SJSA1 (cell line): ENCODE measurements at places on chromosomes 1 and 21. TPM values are rescaled to one million over a fixed set of nuclear protein-coding genes. Genes with fewer than 3 reads are reported as not detected.

The DCDC2B gene
- not detected in 2 replicates for total RNA-seq

The TFAP2E gene
- not detected in 2 replicates for total RNA-seq

The OR2L13 gene
- total RNA-seq: not detected in 2 replicates

- no peak for DNase-seq
- H3K4me3 ChIP-seq: no peak overlapping the region
- no peak overlapping the region for H3K27ac ChIP-seq
- H3K36me3 ChIP-seq: no peaks in the 10 kb centered on the region
- no peaks in the 10 kb centered on the region for H3K4me1 ChIP-seq
Measured at GRCh38 chr1:228004331-228004855, 2.4 kb upstream of the WNT3A start.

DNA sequence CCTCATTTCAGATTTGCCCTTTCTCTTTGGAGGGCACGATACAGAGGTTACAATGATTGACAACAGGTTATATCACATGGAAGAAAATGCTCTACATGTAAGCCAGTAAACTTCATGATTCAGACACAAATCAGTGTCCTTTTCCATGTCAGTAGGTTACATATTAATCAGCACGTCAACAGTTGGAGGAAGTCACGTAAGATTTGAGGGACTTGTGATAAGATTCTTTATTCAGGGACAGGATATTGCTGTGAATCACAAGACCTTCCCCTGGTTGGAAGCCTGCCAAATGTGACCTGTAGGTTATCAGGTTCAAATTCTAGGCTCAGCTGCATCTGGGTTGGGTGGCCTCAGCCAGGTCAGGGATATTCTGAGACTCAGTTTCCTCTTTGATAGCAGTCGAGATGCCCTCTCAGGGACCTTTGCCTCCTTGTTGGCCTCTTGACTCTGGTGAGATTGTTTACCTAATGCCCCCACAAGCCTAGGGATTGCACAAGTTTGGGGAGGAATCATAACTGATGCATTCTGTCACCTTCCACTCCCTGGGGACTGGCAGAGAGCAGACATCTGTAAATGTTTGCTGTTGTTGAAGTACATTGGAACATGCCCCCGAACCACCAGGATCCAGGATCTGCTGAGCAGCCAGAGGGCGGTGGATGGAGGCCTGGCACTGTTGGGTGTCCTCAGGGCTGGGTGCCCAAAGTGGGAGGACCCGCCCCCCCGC, 31.9 kb downstream of the SERINC2 start:
- H3K27ac ChIP-seq: no peak overlapping the region
- H3K27me3 ChIP-seq: no peaks in the 10 kb centered on the region
- no peak for DNase-seq
- H3K36me3 ChIP-seq: no peaks in the 10 kb centered on the region

DNA sequence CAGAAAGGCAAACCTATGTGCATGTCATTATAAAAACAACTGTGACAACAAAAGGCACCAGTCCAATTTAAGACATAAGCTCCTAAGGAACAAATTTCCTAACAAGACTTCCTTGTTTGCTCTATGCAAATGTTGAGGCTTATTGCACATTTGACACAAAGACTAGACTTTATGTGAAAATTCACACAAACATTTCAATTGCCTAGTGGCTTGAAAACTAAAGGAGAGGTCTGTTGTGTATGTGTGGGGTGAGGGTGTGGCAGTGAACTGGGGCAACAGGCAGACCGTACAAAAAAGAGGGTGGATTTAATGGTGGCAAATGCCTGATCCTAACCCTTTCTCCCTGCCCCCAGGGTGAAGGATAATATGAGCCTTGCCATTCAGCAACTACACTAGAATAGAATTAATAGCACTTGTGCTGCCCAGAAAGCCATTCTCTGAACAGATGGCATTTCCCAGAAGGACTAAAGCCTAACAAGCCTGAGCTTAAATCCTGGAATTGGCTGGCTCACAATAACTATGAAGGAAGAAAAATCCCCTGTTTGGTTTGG, 73.9 kb downstream of the GLUL start:
- DNase-seq: no peak
- no peak overlapping the region for H3K4me3 ChIP-seq
- H3K36me3 ChIP-seq: no peaks in the 10 kb centered on the region
- H3K4me1 ChIP-seq: no peaks in the 10 kb centered on the region
- H3K27ac ChIP-seq: no peak overlapping the region

DNA sequence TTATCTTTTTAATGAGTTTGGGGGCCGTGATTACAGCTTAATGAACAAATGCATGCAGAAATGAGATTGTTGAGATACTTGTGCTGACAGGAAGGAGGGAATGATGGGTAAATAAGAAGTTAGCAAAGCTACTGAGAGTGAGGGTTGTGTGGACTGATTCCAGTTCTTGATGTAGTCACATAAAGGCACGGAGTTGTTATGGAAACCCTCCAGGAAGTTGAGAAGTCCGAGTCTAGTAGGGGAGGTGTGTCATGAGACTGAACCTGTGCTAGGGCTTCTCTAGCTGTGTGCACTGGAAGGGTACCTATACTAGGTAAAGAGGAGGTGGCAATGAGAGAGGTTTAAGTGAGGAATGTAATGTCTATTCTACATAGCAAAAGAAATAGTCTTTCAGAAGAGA, 475.7 kb downstream of the USP25 start:
- H3K4me3 ChIP-seq: no peak overlapping the region
- H3K36me3 ChIP-seq: no peaks in the 10 kb centered on the region
- H3K4me1 ChIP-seq: no peaks in the 10 kb centered on the region
- H3K27ac ChIP-seq: no peak overlapping the region
- DNase-seq: no peak

DNA sequence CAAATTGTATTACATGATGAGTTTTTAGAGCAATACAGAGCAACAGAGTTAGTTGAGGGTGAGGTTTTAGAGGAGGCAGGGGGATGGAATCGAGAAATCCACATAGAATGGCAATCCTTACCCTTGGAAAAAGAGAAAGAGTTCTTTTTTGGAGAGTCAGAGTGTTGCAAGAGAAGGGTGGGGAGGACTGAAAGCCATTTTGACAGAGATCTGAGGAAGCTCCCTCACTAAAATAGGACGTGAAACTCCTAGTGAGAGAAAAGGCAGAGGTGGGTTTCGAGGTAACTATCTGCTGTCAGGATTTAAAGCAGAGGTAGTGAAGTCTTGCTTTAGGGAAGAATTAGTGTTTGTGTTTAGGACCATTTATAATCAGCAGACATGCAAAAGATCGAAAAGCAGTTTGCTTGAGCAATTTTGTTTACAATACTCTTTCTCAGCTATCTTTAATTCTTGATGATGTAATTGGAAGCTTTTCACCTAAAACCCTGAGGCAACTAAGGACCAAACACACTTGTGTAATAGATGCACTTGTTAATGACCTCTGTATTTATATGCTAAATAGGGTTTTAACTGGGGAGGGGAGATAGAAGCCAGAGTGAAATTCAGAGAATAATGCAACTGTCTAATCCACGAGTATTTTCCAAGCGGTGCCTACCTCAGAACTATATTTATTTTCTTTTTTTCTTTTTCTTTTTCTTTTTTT, 20.0 kb downstream of the ADAMTS5 start:
- no peaks in the 10 kb centered on the region for H3K36me3 ChIP-seq
- H3K27me3 ChIP-seq: no peaks in the 10 kb centered on the region
- H3K4me3 ChIP-seq: no peak overlapping the region
- H3K27ac ChIP-seq: no peak overlapping the region
- DNase-seq: no peak
- H3K4me1 ChIP-seq: no peaks in the 10 kb centered on the region

DNA sequence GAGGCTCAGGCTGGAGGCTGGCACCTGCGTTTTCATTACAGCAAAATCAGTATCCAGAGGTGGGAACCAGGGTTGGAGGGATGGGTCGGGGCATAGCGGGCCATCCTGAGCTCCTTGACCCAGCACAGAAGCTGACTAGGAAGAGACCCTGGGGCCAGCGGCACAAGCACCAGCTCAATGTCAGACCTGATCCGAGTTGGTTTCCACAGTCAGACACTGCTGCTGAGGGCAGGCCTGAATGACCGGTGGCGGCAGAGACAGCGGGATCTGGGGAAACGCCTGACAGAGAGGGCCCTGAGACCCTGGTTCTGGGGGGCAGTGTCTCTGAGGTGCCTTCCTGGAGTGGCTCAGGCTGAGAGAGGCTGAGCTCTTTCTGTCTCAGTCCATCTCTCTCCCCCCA, 162.0 kb upstream of the C1orf174 start:
- no peak overlapping the region for H3K27ac ChIP-seq
- H3K4me3 ChIP-seq: no peak overlapping the region
- H3K4me1 ChIP-seq: no peaks in the 10 kb centered on the region
- H3K36me3 ChIP-seq: no peaks in the 10 kb centered on the region
- H3K27me3 ChIP-seq: no peaks in the 10 kb centered on the region
